Activated naive CD4-positive, alpha-beta T cell (primary cell): ENCODE measurements at places on chromosomes 12 and 14.

- no peak for DNase-seq
These were observed 266.6 kb downstream of the KIF21A start for GRCh38 chr12:39176356-39176755.

GRCh38 chr12:93657071-93657470 is 20.1 kb upstream of the CRADD start:
- DNase-seq: no peak

GRCh38 chr12:124115976-124116690 is 143.1 kb downstream of the ZNF664 start:
- DNase-seq: no peak

DNA sequence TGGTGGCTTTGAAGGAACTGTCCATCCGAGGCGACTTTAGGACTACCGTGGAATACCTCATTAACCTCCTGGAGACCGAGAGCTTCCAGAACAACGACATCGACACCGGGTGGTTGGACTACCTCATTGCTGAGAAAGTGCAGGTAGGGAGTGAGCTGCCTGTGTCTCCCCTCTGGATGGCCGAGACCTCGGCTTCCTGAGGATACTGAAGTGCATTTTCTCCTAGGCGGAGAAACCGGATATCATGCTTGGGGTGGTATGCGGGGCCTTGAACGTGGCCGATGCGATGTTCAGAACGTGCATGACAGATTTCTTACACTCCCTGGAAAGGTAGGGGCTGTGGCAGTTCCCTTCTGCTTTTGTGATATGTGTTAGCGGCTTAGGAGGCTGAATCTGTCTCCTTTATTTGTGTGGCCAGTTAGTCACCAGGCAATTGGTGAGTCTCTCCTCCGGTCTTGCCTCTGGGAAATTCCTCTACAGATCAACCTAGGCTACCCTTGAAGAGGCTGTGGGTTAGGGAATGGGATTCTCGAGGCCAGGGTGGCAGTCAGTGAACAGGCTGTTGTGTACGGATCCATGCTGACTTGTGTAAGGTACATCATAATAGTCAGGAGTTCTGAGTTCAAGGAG is 75.3 kb downstream of the ACACB start:
- no peak for DNase-seq

- DNase-seq: no peak
These were observed 160.7 kb downstream of the MED13L start for GRCh38 chr12:116116650-116117424.

- DNase-seq: no peak
These were observed 29.7 kb downstream of the R3HDM2 start for GRCh38 chr12:57401165-57401564.

- DNase-seq: no peak
These were observed 17.4 kb downstream of the GALNT4 start for GRCh38 chr12:89507015-89507824.

GRCh38 chr12:114241973-114242434 is 163.9 kb downstream of the TBX5 start:
- no peak for DNase-seq

DNA sequence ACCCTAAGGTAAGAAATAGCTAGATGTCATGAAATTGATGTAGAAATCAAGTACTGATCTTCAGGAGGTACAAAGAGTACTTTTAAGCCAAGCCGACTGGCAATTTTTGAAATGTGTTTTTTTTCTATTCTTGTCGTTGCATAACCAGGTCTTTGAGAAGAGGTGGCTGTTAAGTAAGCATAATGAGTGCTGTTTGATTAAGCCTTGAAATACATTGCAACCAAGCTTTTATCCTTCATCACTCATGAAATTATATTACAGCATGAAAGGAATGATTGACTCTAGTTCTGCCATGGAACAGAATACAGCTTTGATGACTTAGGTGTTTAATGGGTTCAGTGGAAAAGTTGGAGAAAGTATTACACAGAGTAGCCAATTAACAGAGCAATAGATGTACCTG is 1720.2 kb upstream of the SEL1L start:
- DNase-seq: no peak

DNA sequence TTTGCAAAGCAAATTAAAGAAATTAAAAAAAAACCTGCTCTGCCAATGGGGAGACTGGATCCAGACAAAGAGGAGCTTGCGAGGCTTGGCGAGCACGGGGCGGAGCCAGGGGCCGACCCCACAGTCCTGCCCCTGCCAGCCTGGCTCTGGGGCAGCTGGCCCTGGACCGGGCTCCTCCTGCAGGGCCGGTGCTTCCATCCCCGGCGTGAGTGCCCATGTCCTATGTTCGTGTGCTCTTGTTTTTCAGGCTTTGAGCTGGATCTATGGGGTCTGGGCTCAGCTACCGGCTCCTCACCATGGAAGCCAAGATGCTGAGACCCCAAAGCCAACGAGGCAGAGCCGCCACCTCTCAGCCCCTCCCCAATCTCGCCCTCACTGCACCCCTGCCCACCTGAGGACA is 176.8 kb downstream of the KIF26A start:
- no peak for DNase-seq

GRCh38 chr12:57525615-57526383 is 3.2 kb downstream of the MBD6 start:
- DNase-seq: no peak

DNA sequence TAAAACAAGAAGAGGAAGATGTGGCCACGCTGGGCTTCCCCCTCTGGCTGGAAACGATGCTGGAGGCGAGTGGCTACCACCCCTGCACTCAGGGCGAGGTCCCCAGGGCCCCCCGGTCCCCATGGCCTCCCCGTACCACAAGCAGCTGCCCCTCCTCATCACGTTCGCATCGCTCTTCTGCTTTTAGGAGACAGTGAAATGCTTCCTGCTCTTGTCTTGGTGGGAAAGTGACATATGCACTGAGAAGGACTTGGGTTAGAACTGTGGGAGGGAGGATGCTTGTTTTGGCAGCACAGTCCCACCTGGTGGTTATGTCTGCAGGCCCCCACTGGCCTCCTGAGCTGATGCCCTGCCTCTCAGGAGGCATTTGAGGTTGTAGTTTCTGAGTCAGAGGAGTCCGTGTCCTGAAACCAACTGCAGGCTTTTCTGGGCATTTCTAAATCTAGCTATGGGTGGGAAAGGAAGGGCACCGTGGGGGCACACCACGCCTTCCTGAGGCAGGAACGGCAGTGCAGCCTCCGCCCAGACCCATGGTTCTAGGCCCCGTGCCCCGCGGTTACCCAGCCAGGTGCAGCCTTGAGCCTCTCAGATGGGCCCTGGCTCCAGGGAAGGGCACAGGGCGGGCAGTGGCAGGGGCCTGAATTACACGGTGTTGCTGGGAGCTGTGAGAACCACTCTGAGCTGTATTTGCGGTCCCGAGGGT is 139.3 kb downstream of the ADGRD1 start:
- DNase-seq: no peak

- no peak for DNase-seq
These were observed 22.4 kb downstream of the LACRT start for GRCh38 chr12:54612225-54612750.

- no peak for DNase-seq
These were observed 3.0 kb upstream of the FOXN3 start for GRCh38 chr14:89419973-89420482.

DNA sequence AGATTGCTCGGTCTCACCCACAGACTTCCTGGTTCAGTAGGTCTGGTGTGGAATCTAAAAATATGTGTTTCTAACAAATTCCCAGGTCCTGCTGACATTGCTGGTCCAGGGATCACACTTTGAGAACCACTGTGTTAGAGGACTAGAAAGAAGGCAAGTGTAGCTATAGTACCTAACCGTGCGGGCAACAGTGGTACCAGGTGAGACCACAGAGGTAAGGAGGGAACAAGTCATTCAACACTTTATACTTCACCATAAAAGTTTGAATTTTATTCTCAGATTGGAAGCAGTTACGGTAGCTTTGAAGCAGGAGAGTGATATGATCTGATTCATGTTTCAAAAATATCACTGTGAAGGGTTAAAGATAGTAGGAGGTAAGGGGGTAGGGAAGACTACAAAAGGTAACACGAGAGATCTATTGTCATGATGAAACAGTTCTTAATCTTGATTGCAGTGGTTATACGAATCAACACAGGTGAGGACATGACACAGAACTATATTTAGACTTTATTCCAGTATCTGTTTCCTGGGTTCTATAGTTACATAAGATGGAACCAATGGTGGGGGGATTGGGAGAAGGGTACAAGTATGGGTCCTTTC is 73.5 kb downstream of the CDK17 start:
- DNase-seq: no peak

- no peak for DNase-seq
These were observed 458.3 kb downstream of the BTG1 start for GRCh38 chr12:91687052-91688017.

GRCh38 chr14:81281332-81281731 is 60.6 kb upstream of the GTF2A1 start:
- no peak for DNase-seq

DNA sequence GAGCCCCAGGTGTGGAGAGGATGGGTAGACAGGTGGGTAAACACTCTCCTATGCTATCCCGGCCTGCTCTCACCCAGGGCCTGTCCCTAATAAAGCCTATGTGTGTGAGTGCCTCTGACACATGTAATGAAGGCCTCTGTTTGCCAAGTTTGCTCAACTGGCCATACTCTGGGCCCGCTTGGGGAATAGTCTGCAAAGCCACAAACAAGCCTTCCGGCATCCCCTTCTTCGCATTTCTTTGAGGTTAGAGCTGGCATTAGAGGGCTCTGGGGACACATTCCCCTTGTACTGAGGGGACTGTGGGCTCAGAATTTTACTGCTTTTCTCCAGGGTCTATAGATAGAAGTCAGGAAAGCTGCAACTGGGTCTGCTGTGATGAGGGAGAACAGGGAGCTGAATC is 240.5 kb downstream of the C12orf75 start:
- DNase-seq: no peak

GRCh38 chr12:118402251-118402650 is 25.9 kb downstream of the SUDS3 start:
- DNase-seq: no peak

DNA sequence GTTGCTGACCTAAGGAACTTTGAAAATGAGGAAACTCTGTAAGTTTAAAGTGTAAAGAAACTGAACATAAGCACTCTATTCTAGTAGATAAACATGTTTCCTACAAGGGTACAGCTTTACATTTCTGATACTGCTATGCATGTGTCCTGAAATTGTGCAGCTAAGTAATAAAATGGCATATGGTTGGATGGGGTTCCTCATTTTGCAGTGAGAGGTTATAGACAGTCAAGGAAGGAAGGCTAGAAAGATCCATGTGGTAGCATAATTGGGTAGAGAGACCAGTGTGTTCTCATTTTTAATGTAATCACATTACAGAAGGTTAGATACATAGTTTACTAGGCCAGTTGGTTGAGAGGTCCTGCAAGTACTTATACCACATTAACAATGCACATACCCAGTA is 477.0 kb downstream of the TMEM121 start:
- DNase-seq: no peak

- no peak for DNase-seq
These were observed 2.1 kb downstream of the VRTN start for GRCh38 chr14:74350211-74350927.

DNA sequence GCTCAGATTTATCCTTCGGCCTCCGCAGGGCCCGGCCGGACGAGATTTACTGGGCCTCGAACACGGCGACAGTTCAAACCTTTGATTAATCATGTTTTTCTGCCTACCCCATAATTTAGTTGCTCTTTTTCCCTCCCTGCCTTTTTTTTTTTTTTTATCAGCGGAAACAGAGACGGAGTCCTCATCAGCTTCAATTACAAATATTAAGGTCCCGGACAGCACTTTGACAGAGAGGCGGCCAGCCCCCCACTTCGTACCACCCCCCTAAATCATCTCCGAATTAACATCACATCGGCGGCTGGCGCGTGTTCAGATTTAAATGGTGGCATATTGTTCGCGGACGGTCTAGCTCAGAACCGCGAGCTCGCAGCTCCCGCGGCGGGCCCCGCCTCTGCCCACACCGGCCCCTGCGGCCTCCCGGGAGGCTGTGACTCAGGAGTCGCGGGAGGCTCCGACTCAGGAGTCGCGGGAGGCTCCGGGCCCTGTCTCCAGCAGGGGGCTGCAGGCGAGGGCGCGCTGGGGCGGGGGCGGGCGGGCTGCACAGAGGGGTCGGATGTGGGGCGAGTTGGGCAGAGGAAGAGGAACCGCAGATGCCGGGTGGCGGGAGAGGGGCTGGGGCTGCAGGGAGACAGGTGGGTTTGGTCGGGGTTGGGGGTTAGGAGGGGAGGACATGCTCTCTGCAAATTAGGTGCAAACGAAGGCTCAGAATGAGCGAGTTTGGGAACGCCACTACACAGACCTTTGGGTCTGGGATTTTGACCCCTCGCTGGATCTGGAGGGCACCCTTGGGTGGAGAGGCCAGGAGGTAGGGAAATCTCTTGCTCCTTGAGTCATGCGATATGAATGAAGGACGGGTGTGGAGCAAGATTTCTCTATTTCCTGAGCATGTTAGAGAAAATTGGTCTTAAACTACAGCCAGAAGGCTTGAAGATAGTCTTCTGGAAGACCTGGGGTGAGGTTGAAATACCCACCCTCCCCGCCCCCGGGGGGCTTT is 19.6 kb upstream of the ATP5MC2 start:
- no peak for DNase-seq

GRCh38 chr14:96735526-96735925 is 61.7 kb upstream of the VRK1 start:
- no peak for DNase-seq

DNA sequence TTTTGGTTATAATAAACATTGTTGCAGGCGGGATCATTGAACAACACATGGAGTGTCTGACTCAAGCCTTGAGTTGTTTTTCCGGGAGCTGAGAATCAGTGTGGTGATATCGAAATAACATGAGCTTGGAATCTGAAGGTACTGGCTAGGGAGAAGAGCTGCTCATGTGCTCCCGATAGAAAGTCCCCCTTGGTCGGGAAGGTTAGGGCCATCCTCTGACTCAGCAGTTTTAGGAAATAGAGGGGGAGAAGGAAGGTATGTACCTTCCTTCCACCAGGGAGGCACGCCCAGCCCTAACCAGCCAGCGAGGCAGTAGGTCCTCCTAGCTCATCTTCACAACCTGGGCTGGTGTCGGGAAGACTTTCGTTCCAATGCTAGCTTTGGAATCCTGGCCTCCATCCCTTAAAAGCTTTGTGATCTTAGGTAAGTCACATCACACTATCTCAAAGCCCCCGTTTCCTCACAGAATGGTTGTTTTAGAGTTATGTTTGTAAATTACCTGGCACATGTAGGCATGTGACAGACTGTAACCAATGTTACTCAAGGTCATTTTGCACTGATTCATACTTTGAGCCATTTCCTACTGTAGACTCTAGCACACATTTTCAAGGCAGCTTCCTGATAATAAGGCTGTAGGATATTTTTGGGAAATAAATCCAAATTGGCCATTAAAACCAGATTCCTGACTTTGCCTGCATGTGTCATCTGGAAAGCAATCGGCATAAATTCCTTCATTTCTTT is 1.9 kb upstream of the RAB35 start:
- DNase-seq: no peak

DNA sequence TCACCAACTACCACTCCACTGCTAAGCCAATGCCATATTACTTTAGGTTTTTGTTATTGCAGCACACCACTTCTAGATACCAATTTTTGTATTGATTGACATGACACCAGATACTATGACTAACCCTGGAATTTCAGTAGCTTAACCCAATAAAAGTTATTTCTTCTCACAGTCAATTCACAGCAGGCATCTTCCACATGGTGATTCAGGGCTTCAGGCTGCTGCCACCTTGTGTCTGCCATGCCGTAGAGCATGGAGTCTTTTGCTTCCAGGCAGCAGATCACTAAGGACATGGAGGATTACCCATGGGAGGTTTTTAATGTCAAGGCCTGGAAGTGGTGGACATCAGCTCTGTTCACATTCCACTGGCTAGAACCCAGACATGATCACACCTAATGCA is 56.4 kb upstream of the LTA4H start:
- DNase-seq: no peak

GRCh38 chr12:132219323-132219722 is 75.1 kb downstream of the NOC4L start:
- no peak for DNase-seq
